ENCODE measurements at places on chromosomes 1 and 21.

GRCh38 chr1:80248886-80249285 is 1242.4 kb upstream of the ADGRL4 start:
- no peak for DNase-seq

- DNase-seq: no peak
These were observed 34.7 kb downstream of the OSBPL9 start for GRCh38 chr1:51651552-51651942.

GRCh38 chr1:61173118-61173517 is 90.8 kb downstream of the NFIA start:
- no peak for DNase-seq

DNA sequence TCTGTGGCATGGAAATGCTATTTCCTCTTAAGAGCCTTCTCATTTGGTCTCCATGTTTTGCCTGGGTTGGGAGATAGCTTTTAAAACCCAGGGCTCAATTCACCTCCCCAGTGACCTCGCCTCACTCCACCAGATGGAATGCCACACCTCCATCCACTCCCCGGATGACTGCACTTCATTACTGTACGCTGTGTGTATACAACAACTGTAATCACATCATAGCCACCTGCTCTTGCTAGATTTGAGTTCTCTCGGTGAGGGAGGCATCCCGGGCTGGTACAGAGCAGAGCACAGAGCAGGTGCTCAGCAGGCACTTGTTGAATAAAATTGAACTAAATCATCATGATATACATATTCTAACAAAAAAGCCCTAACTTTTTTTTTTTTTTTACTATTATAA is 26.0 kb downstream of the SDE2 start:
- no peak for DNase-seq

GRCh38 chr21:33403128-33403785 is at the start of gene IFNGR2:
IFNGR2 (plus strand) TSS chr21:33403413; CDS start chr21:33403544, 131 bp downstream.
- no peak for DNase-seq

Data from retina (tissue), 1 donor.